ENCODE measurements at places on chromosomes 5 and 9.

DNA sequence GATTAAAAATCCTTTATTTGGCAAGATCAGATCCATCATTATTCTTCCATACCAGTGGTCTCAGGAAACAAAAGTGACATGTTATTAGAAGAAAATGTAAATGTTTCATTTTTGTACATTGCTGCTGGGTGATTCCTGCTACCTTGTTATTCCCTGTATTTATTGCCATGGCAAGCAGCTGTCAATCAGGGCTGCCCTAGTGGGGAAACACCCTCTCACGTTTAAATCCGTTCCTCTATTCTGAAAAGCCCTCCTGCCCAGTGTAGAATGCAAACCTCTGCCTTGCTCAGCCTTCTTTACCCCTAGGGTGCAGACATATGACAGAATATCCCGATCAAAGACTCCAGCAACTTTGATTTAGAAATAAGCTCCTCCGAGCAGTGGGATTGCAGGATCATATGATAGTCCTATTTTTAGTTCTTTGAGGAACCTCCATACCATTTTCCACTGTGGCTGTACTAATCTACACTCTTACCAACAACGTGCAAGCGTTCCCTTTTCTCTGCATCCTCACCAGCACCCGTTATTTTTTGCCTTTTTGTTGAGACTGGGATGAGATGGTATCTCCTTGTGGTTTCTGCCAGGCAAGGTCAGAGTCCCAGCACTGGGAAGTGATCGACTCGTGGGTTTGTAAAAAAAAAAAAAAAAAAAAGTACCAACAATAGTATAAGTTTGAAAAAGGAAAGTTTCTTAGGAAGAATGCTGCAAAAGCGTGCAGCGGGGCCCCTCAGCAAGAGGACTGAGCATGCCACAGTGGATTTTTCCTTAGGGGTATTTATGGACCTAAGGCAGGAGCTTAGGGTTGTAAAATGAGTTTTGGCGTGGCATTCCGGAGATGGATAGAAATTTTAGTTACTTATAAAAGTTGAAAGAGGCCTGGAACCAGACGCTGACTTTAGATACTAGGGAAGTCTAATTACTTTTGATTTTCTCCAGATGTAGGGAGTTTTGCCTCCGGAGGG is 66.7 kb downstream of the HRH2 start:
- DNase-seq = no peak

- no peak for DNase-seq
Observed at GRCh38 chr5:67160985-67161384, 35.6 kb downstream of the CD180 start.

GRCh38 chr9:81389569-81389993 is 299.8 kb downstream of the TLE1 start:
- DNase-seq = no peak

DNA sequence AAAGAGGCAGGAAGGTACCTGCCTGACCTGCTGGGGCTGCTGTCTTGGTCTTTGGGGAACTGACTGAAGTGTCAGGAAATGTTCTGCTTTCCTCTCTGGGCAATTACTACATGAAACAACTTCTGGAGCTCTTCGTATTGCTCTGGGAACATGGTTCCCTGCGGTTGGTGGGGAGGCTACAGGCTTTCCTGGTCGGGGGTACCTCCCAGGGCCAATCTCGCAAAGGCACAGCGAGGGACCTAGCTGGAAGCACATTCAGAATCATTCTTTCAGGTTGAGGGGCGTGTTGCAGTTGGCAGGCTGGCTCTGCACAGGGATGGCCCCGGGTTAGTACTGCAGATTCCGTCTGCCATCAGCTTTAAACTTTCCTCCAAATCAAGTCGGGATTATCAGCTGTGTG is 88.9 kb upstream of the RANBP3L start:
- DNase-seq = no peak

- DNase-seq = no peak
Observed at GRCh38 chr5:147509041-147509709, 693 bp downstream of the DPYSL3 start.

GRCh38 chr9:93097511-93098201 is 1.6 kb downstream of the CARD19 start:
- peak; percentile 76 for DNase-seq

DNA sequence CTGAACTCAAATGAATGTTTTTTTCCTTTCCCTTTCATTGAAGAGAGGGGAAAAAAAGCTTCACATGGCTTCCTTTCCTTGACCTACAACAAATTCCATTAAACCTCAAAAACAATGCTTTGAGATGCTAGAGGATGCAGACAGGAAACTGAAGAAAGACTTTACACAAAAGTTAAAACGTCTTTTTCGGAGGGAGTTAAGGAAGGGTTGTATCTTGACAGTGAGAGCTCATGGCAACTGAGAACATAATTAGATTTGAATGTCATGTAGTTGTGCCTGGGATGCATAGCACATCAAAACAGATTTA is 66.4 kb downstream of the EBF1 start:
- DNase-seq = no peak

GRCh38 chr9:121682926-121683515 is 31.6 kb downstream of the DAB2IP start:
- no peak for DNase-seq

- DNase-seq = no peak
Observed at GRCh38 chr9:71322311-71322710, 200.9 kb upstream of the TRPM3 start.

- DNase-seq = no peak
Observed at GRCh38 chr9:94639061-94639998, at the start of gene FBP1. FBP1 (minus strand) TSS chr9:94639518; CDS start chr9:94639310, 208 bp downstream.

DNA sequence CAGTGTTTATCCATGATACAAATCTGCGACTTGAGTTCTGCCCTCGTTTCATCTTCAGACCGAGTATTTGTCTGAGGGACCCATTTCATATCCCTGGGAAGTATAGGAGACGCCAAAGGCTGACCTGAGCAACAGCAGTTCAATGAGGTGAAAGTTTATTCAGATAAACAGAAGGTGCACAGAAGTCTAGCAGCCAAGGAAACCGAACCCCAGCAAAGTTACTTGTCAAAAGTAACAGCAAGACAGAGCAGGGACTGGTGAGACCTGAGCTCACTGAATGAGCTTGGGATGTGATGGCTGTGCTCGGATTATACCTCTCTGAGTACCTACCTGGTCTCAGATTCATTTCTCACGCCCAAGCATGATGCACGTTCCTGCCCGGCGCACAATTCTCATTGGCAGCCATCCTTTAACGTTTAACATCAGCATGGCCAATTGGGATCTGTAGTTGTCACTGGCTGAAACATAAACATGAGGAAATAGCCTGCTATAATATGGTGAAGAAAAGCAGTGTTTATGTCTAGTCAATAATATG is 599 bp downstream of the LYRM7 start:
- peak; percentile 12 for DNase-seq

- no peak for DNase-seq
Observed at GRCh38 chr5:124932791-124933600, 186.6 kb upstream of the ZNF608 start.

DNA sequence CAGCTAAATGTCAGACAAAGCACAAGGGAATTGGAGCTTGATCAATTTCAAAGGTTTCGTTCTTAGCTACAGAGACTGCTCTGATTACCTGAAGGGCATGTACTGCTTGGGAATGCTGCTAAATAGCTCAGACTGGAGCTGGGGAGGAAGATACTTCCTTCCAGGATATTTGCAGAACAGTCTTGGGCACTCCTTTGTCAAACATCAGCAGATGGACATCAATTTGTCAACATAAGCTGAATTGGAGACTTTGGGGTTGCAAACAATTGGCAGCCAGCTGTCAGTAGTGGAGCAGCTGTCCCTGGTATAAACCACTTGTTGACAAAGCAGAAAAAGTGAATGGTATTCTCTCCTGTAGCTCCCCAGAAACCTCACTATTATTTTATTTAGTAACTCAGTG is 182.0 kb downstream of the CCDC192 start:
- DNase-seq = peak; percentile 21

- DNase-seq = no peak
Observed at GRCh38 chr5:69492923-69493395, 369 bp downstream of the OCLN start.

- DNase-seq = no peak
Observed at GRCh38 chr5:155064580-155064979, 51.0 kb downstream of the KIF4B start.

Measured in Ammon's horn (tissue), 1 donor.